ENCODE measurements at places on chromosomes 16 and 17. TPM values are rescaled to one million over a fixed set of nuclear protein-coding genes. Genes with fewer than 3 reads are reported as not detected.

DNA sequence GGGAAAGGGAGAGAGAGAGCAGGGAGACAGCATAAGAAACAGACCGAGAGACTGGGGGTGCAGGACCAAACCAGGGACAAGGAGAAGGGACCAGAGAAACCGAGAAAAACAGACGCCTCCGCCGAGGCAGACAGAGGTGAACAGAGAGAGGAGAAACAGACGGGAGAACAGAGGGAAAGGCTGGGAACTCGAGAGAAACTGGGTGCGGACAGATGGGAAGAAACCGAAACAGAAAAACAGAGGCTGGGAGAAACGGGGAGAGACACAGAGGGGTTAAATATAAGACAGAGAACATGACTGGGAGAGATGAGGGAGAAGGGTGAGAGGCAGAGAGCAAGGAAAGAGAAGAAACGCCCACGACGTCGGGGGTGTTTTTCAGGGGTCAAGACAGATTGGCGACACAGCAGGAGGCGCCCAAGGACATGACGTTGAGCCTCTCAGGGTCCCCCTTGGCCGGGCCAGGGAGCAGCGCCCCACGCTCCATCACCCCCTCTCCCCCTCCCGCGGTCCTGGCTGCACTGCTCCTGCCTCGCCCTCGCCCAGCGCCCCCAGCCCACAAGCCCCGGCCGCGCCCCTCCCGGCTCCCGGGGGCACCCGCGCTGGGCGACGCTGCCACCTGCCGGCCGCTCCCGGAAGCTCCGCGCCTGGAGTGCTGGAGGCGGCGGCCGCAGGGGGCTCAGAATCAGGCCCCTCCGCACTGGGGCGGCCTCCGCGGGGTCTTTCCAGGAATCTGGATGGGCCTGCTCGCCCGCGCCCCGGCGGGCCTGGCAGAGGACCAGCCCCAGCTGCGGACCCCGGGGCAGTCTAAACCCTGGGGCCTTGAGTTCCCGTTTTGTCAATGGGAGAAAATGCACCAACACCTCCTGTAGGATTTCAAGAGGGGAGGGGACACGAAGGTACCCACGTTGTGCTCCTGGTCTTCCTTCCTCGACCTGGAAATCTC, 1.3 kb upstream of the TMEM92 start:
- ATAC-seq, result peak; percentile 51

The VAT1L gene
- not detected for total RNA-seq

- no peak for ATAC-seq
These were observed 10.1 kb upstream of the TMEM98 start for GRCh38 chr17:32917842-32918241.

The OTOP3 gene
- not detected for total RNA-seq

The SAMD14 gene
- 0.84 TPM for total RNA-seq

The CDH8 gene
- not detected for total RNA-seq

- no peak for ATAC-seq
These were observed 1006.8 kb upstream of the EEF2KMT start for GRCh38 chr16:6104428-6104827.

DNA sequence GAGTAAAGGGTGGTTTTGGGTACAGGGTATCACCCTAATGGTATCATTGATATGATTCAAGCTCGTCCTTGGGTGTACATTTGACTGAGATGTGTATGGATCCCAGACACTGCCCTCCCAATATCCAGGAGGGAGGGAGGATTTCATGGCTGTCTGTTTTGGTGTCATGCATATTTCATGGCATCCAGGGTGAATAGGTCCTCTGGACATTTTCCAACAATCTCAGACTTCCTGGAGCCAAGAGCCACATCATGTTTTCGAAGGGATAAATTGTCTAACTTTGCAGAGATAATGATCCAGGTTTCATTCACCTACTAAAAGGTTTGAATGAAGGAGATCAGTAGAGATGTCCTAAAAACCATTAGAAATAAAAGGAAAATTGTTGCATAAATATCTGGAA, 431.9 kb downstream of the SHISA9 start:
- no peak for ATAC-seq

DNA sequence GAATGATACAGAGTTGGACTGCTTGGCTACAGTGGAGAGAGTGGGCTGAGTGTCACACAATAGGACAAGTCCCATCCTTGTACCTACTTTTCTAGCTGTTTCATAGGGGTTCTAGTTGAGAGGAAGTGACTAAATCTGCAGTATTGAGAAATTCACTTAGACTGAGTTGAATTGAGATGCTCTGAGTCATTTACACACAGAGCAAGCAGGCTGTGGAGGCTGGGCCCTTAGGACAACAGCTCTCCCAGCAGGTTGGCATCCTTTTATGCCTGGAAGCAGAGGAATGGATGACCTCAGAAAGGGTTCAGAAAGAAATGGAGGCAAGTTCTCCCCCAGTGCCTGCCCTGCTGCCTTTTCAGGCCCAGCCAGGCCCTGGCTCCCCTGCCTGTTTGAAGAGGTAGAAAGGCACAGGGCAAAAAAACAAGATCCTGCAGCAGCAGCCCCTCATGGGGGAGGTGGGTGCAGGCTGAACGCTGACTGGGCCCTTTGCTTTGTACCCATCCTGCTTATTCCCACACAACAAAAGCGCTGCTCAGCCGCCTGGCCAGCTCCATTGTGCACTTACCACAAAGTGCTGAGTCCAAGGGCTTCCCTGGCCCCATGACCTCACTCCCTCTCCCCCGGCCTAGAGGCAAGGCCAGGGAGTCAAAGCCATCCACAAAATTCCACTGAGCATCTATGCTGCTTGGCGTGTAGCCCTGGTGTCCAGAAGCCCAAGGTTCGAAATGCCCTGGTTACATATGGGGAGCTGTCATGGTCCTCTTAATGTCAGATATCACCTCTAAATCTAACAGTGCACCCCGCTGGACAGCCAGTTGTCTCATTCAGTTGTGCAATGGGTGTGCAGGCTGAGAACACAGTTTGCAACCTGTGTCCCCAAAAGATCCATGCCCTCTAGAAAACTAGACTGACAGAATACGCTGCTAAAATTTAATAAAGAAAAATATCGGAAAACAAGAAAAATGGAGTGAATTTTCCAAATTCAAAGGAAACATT, 5.4 kb upstream of the CRYBA1 start:
- peak; percentile 98 for ATAC-seq

The RARA gene
- total RNA-seq, result 43.7 TPM

DNA sequence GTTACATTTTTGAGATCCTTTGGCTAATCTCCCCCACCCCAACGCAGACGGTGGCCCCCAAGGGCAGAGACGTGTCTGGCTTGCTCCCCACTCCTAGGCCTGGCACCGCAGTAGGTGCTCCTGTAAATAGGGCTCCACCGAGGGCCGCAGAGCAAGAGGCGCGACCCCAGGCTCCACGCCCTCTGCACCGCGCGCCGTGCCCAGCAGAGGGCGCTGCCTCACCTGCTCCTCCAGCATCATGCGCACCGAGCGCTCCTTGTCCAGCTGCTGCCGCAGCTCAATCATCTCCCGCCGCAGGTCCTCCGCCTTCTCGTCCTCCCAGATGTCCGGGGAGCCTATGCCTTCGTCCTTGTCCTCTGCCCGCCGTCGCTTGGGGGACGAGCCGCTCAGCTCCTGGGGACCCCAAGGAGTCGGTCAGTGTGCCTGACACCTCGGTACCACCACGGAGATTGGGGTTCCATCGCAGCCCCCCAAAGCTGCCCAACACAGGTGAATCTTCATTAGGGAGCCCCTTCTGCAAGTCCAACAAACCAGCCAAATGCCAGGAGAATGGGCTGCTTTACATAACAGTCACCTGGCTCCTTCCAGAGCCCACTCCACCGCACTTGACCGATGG, 11.2 kb downstream of the TFAP4 start:
- ATAC-seq, result peak; percentile 66

GRCh38 chr17:77419547-77420094, 278.9 kb downstream of the SEC14L1 start:
- no peak for ATAC-seq

- peak; percentile 71 for ATAC-seq
These were observed 9.6 kb downstream of the IL32 start for GRCh38 chr16:3074860-3075522.

The RNF222 gene
- total RNA-seq, result 0.09 TPM

The ARL5C gene
- not detected for total RNA-seq

The CHD9NB gene
- 1.4 TPM for total RNA-seq

DNA sequence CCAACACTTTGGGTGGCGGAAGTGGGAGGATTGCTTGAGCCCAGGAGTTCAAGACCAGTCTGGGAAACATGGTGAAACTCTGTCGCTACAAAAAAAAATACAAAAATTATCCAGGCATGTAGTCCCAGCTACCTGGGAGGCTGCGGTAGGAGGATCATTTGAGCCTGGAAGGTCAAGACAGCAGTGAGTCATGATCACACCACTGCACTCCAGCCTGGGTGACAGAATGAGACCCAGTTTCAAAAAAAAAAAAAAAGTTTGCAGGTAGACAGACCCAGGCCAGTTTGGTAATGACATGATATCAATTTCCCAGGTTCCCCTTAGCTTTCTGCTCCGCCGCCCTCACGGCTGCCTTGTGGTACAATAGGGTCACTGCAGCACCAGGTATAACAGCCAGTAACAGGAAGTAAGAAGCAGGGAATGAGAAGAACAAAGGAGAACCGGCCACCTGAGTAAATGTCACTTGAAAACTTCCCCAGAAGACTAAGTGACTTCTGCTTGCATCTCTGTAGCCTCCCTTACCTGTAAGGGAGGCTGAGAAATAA, 201.2 kb upstream of the HSBP1 start:
- ATAC-seq, result no peak

DNA sequence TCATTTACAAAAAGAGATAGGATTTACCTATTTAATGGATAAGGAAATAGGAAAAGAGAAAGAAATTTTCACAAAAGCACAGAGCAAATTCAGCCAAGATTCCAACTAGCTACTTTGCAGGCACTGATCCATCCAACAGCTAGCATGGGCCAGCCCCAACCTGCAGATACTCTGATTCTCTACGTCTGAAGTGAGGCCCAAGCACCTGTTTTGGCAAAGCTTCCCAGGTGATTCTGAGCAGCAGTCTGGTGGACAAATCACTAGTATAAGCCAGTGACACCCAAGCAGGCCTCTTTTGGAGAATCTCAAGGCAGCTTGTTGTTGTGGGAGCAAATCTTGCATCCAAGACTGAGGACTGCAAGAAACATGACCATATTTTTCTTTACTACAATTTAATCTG, 20.9 kb upstream of the CALB2 start:
- ATAC-seq, result no peak
